ENCODE measurements at places on chromosomes 16 and 17. TPM values are rescaled to one million over a fixed set of nuclear protein-coding genes. Genes with fewer than 3 reads are reported as not detected.

DNA sequence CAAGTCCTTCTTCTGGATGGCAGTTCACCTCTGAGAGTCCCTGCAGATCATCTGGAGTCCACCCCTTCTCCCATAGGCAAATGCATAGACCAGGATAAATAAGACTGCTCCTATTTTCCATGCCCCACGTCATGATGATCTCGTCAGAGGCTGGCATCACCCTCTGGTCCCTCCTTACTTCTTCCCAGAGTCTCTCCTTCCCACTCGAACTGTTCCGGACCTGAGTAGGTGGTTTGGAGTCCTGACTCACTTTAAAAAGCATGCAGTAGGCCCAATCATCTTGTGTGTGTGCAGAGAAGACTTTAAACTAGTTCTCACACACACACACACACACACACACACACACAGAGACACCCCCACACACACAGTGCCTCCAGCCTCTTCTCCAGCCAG, 72.0 kb downstream of the SOX9 start:
- no peak for DNase-seq

GRCh38 chr17:82388922-82389283, 17.3 kb downstream of the UTS2R start:
- DNase-seq, result no peak

DNA sequence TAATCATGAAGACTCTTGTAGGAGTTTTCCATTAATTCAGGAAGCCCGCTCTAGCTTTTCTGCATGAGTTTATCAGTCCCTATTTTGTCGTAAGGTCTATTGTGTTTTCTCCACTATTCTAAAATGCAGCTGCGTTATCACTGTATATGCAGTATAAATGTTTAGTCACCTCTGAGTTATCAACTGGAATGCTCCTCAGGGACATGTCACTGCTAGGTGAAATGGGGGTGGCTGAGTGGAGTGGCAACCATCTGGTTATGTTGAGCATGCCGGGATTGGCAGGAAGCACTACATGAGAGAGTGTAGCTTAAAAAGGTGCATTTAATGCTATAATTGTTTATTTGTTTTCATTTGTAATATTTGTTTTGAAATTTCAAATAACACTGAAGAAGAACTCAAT, 285.2 kb upstream of the ELAC2 start:
- DNase-seq, result no peak

DNA sequence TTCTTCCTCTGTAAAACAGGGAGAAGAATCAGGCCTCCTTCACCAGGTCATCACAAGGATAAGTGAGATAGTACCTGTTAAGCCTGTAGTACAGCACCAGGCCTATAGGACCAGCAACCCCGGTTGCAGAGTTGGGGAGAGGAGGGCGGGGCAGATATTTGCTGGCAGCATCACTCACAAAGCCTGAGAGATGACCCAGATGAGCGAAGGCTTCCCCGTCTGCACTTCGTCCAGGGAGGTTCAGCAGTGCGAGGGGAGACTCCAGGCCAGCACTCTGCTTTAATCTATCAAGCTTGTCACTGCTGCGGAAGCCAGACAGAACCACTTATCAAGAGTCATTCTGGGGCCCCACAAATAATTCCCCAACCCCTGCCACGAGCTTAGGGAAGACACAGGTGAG, 15.8 kb upstream of the RBBP6 start:
- DNase-seq, result no peak

GRCh38 chr16:87044829-87045228, 272.4 kb downstream of the C16orf95 start:
- no peak for DNase-seq

DNA sequence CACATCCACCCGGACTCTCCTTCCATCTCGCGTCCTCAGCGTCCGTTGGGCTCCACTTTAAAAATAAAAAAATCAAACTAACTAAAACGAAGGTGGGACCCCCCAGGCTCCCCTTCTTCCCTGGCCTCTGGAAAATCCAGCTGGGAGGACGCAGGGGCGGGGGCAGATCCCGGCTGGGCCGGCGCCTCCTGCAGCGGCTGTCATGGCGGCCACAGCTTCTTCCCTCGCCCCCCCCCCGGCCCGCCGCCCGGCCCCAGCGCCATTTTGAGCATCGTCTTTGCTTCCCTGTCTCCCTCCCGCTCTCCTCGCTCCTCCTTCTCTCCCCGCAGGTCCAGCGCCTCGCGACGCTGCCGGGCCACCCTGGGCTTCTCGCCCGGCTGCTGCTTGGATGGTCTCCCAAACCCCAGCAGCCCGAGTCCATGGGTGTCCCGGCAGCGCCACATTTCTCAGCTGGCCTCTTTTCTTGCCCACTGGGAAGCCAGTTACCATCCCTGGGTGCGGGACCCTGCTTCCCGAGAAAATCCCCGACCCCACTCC, 3.3 kb downstream of the HOXB2 start:
- DNase-seq, result peak; percentile 81

Gene RHBDL1
- 2.0 TPM for total RNA-seq

Gene HCRT
- not detected for total RNA-seq
